ENCODE measurements at places on chromosomes 16 and 17. TPM values are rescaled to one million over a fixed set of nuclear protein-coding genes. Genes with fewer than 3 reads are reported as not detected.

CIITA gene
- total RNA-seq, result not detected

SGSH gene
- 33.5 TPM for total RNA-seq

CES4A gene
- 0.65 TPM for total RNA-seq

NPTX1 gene
- total RNA-seq, result 10.1 TPM

LGALS9B gene
- total RNA-seq, result not detected

CCL14 gene
- not detected for total RNA-seq

SPAG7 gene
- total RNA-seq, result 59.9 TPM

FBXO47 gene
- total RNA-seq, result not detected

GPRC5C gene
- total RNA-seq, result 6.7 TPM

SOST gene
- total RNA-seq, result not detected

PHOSPHO1 gene
- total RNA-seq, result 0.65 TPM

CCT6B gene
- total RNA-seq, result 0.56 TPM

AOC2 gene
- total RNA-seq, result 0.72 TPM

ZNF771 gene
- 14.0 TPM for total RNA-seq

YWHAE gene
- 835 TPM for total RNA-seq

TOX3 gene
- 5.0 TPM for total RNA-seq

ATAD5 gene
- total RNA-seq, result 2.5 TPM

KRT36 gene
- not detected for total RNA-seq

KRTAP3-1 gene
- not detected for total RNA-seq

VPS35 gene
- total RNA-seq, result 33.0 TPM

RMI2 gene
- 10.9 TPM for total RNA-seq

SEPTIN12 gene
- not detected for total RNA-seq

DOC2A gene
- 2.7 TPM for total RNA-seq

LASP1 gene
- 232 TPM for total RNA-seq

WNT3 gene
- 0.32 TPM for total RNA-seq

STH gene
- total RNA-seq, result not detected

NECAB2 gene
- 0.39 TPM for total RNA-seq

KRT28 gene
- not detected for total RNA-seq

HCRT gene
- total RNA-seq, result not detected

TBC1D3B gene
- not detected for total RNA-seq

ADGRG1 gene
- 1.4 TPM for total RNA-seq

EFNB3 gene
- 1.6 TPM for total RNA-seq

CD300A gene
- not detected for total RNA-seq

PLA2G10 gene
- total RNA-seq, result not detected
